ENCODE measurements at places on chromosomes 11 and 22.

DNA sequence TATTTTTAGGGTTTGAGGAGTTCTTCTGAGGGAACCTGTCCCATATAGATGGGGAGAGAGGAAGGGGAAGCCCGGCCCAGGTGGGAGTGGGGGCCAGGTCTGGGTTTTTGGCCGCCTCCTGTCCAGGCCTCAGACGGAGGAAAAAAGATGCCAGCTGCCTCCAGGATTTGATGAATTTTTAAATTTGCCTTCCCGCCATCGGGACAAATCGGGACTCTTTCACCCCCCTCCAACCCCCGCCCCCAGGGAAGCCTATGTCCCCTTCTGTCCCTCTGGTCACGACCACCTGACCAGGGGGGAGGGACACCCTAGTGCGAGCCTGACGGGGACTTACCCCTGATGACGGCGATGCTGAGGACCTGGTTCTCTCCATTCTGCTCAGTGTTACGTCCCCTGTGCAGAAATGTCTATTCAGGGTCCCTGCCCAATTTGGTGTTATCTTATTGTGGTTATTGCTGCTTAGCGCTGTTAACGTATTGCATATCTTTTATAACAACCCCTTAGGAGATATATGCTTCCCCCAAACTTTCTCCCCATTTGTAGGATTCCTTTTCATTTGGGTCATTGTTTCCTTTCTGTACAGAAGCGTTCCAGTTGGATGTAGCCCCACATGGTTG, 115.9 kb upstream of the GRK3 start:
- DNase-seq = no peak

GRCh38 chr11:79100093-79100910, 340.5 kb downstream of the TENM4 start:
- DNase-seq = peak; percentile 41

- no peak for DNase-seq
These were observed 138.9 kb downstream of the MPPED1 start for GRCh38 chr22:43550672-43551071.

DNA sequence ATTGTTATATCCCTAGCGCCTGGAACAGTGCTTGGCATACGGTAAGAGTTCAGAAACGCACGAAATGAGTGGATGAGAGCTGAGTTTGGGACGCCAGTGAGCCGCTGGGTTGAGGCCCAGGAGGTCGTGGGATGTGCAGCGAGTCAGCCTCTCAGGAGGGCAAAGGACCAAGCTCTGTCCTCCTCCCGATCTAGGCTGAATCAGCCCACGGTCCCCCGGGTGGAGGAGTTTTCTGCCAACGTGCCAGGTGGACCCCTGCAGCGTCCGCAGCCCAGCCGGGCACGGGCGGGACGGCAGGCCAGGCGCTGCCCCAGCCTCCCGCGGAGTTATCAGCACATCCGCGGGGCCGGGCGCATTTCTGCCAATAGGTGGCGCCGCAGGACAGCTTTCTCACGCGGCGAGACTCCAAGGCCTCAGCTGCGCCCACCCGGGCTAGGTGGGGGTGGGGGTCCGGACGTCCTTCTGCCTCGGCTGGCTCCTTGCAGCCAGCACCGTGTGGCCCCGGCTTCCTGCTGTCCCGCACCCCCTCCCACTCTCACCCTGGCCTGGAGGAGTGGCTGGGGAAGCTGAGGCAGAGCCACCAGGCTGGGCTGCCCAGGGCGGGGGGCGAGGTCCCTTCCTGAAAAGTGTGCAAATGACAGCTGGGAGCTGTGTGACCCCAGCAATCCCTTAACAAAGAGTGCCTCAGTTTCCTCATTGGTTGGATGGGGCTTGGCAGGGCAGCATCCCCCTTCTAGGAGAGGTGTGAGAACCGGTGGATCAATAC, 2.2 kb upstream of the RPS19BP1 start:
- DNase-seq = peak; percentile 79

DNA sequence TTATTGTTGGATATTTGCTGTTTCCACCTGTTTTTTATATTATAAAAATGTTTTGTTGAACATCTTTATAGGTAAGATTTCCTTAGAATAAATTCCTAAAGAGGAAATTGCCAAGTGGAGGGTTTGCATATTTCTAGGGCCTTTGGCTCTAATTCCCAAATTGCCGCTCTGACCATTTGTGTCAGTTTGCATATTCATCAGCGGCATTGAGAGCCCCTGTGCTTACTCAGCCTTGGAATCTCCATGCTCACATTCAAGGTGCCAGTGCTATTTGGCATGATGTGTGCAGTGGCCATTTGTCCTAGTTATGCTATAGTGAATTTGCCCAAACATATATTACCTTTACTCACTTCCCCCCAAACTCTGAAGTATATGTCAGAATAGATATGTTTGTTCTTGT, 25.5 kb downstream of the KREMEN1 start:
- no peak for DNase-seq

GRCh38 chr11:120717042-120717441, 205.5 kb downstream of the GRIK4 start:
- DNase-seq = no peak

GRCh38 chr11:112345166-112345565, 84.5 kb upstream of the PLET1 start:
- no peak for DNase-seq

DNA sequence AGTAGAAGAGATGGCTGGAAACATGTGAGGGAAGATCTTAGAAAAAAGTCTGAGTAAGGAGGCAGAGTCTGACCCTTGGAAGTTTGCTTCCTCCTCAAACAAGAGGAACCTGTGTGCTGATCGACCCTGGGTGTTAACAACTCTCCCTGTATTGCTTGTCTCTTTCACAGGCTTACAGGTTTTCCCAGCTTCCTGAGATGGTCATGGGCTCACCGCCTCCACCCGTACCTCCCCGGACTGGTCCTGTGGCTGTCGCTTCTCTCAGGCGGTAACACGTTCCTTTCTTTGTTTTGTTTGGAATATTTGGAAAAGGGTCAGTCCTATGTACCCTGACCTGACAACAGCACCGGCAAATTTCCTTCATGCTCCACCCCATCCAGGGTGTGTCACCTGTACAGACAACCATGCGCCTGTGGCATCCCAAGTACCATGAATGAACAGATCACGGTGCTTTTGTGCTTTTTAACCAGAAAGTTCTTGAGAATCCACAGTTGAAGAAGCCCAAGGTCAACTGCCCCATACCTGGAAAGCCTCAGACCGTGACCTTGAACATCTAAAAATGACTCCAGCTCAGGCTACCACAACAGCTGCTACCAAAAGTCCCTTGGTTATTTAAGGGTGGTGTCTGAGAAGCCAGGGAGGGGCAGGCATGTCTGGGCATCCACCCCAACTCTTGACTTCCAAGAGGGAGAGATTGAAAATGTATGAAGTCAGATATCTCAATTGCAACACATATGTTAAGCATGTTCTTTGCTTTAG, 44.6 kb downstream of the C11orf91 start:
- no peak for DNase-seq

DNA sequence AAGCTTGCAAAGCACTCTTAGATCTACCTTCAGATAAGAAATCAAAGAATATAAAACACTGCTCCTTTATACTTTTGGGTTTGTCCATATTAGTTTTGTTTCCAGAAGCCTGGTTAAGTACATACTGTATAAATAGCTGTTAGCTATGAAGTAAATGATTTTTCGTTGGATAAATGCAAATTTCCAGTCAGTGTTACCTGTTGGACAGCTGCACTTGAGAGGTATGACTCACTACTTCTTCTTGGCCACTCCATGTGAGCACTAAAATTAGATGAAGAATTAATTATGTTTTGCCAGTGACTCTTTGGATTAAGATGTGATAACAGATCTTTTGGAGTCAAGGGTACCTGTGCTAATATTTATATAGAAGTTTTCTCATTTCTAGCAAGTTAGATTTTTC, 9.5 kb upstream of the TSG101 start:
- DNase-seq = no peak

DNA sequence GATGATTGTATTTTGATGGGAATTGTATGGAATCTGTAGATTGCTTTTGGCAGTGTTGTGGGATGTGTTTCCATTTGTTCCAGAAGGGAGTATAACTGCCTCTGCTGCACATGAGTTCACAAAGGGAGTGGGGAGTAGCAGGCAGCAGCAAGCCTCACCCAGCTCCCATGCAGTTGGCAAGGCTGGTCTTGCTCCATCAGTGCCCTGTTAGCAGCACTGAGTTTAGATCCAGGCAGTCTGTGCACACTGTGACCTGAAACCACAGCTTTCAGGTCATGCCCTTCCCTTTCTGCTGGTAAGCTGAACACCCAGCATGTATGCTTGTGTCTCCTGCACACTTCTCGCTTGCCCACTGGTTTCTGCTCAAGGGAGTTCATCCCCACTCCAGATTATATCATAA, 3.7 kb upstream of the NUCB2 start:
- DNase-seq = no peak

- DNase-seq = no peak
These were observed 35.6 kb downstream of the BMAL1 start for GRCh38 chr11:13313005-13313819.

- DNase-seq = no peak
These were observed 18.8 kb upstream of the GRK3 start for GRCh38 chr22:25545672-25546071.

- DNase-seq = no peak
These were observed 112.6 kb downstream of the ARL14EP start for GRCh38 chr11:30435488-30435887.

DNA sequence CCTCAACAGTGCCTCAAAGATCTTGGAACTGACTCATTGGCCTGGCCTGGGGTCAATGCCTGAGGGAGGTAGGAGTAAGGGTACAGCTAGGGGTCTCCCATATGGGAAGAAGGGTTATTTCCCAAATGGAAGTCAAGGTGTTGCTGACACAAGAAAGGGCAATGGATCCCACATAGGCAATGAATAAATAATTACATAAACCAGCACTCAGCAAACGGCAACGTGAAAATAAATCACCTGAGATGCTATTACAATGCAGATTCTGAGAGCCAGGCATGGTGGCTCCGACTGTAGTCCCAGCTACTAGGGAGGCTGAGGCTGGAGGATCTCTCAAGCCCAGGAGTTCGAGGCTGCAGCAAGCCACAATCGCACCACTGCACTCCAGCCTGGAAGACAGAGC, 36.5 kb upstream of the SLC35C1 start:
- DNase-seq = no peak

GRCh38 chr11:74370123-74370522, 28.1 kb downstream of the PGM2L1 start:
- DNase-seq = no peak

DNA sequence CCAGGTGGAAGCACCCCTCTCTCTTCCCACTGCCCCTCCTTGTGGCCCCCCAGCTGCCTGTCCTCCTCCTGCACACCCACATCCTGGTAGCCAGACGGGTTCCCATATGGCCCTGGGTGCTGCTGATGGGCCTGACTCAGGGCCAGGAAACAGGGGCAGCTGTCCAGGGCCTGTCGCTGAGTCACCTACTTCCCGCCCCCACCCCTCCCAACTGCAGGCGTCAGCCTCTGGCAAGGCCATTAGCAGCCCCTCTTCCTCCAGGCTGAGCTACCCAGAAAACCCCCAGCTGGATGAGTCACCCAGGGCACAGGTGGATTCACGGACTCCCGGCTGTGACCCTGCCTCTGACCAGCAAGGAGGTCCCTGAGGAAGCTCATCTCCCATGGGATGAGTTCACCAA, 6.9 kb upstream of the GAL start:
- peak; percentile 52 for DNase-seq

GRCh38 chr11:21323617-21324016, 654.2 kb downstream of the NELL1 start:
- no peak for DNase-seq

- DNase-seq = no peak
These were observed 36.4 kb downstream of the PITPNB start for GRCh38 chr22:27882507-27883290.

- DNase-seq = no peak
These were observed 13.9 kb downstream of the CD82 start for GRCh38 chr11:44579302-44579761.

DNA sequence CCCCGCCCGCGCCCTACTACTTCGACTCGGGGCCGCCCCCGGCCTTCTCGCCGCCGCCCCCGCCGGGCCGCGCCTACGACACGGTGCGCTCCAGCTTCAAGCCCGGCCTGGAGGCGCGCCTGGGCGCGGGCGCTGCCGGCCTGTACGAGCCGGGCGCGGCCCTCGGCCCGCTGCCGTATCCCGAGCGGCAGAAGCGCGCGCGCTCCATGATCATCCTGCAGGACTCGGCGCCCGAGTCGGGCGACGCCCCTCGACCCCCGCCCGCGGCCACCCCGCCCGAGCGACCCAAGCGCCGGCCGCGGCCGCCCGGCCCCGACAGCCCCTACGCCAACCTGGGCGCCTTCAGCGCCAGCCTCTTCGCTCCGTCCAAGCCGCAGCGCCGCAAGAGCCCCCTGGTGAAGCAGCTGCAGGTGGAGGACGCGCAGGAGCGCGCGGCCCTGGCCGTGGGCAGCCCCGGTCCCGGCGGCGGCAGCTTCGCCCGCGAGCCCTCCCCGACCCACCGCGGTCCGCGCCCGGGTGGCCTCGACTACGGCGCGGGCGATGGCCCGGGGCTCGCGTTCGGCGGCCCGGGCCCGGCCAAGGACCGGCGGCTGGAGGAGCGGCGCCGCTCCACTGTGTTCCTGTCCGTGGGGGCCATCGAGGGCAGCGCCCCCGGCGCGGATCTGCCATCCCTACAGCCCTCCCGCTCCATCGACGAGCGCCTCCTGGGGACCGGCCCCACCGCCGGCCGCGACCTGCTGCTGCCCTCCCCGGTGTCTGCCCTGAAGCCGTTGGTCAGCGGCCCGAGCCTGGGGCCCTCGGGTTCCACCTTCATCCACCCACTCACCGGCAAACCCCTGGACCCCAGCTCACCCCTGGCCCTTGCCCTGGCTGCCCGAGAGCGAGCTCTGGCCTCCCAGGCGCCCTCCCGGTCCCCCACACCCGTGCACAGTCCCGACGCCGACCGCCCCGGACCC, 17.4 kb upstream of the ACR start:
- DNase-seq = no peak

GRCh38 chr11:46948378-46949131, 12.0 kb downstream of the CSTPP1 start:
- peak; percentile 51 for DNase-seq

DNA sequence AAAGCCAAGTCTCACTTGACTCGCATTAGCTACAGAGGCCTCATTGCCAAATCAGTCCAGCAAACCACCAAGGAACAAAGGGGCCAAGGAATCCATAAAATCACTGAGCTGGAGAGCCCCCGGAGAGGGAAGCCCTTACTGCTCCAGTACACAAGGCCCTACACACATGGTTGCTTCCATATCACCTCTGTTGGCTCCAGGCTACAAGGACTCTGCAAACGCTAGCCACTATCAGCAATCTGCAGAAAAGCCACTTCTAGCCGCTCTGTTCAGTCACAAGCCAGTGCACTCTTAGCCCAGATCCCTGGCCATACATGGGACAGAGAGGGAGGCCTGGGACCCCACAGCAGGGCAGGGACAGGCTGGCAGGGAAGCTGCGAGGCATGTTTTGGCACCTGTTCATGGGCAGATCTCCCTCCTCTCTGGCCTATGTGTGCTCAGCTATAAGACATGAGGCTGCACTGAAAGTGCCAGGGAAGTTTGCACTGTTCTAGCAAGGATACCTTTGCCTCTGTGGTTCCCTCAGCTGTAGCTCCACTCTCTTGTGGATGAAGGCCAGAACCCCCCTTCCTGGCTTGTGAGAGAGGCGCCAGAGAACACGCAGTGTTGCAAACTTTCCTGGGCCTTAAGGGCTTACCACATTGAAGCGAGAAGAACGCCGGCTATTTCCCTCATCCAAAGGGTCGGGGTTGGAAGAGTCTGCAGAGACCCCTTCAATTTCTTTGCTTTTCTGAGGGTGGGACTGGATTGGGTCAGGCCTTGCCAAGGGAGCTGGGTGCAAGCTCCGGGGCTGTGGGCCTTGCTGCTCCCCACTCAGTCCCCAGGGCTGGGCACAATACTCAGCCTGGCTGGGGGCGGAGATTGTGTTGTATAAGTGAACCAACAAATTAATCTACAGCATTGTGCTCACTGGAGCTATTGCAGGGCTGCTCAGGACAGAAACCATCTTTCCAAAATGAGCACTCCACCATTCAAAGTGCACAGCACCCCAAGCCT, 108.7 kb upstream of the PITPNB start:
- no peak for DNase-seq

All from LoVo (cell line).